ENCODE measurements at places on chromosomes 3 and 15. TPM values are rescaled to one million over a fixed set of nuclear protein-coding genes. Genes with fewer than 3 reads are reported as not detected.

Gene HIGD2B
- total RNA-seq = not detected

Gene FAM227B
- total RNA-seq = 5.0 TPM

Gene CELF6
- total RNA-seq = not detected

Gene CCDC39
- total RNA-seq = 0.44 TPM

Gene MESP1
- 0.41 TPM for total RNA-seq

Gene SLC28A1
- total RNA-seq = 0.16 TPM

Gene EPHA3
- 0.32 TPM for total RNA-seq

Gene CNTN6
- not detected for total RNA-seq

Gene COL8A1
- 0.87 TPM for total RNA-seq

Gene CCDC12
- total RNA-seq = 59.1 TPM

Gene MOBP
- total RNA-seq = 0.39 TPM

Gene SH2D7
- not detected for total RNA-seq

Gene SUCLG2
- total RNA-seq = 57.4 TPM

Gene SECISBP2L
- total RNA-seq = 30.4 TPM

All from WTC11 (cell line).